HCT116 (cell line): ENCODE measurements at places on chromosomes 16 and 17. TPM values are rescaled to one million over a fixed set of nuclear protein-coding genes. Genes with fewer than 3 reads are reported as not detected.

The SKA2 gene
- total RNA-seq = 72.8 TPM

- no peak for DNase-seq
- H3K27me3 ChIP-seq = no peaks in the 10 kb centered on the region
- H3K4me3 ChIP-seq = no peak overlapping the region
- no peaks in the 10 kb centered on the region for H3K36me3 ChIP-seq
- H3K4me1 ChIP-seq = peaks cover 6% of the 10 kb centered on the region; the same call in 1 of the 2 replicates
Observed at GRCh38 chr17:77748436-77748835, 210.1 kb upstream of the TNRC6C start.

DNA sequence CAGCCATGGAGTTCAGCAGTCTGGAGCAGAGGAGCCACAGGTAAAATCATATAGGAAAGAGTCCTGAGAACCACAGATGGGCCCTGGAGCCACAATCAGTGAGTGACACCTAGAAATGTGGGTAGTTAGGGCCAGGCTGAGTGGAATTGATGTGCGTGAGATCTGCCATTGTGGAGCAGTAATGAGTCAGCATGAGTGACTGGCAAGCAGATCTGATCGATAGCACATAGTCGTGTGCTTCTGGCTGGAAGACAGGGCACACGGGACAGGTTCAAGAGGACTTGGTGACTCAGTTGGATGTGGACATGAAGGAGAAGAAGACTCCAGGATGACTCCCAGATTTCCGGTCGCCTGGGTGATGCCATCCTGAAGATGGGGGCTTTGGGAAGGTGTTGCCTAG, 12.3 kb downstream of the ADORA2B start:
- peaks cover 82% of the 10 kb centered on the region for H3K4me1 ChIP-seq
- peak overlapping the region; percentile 92 for H3K27ac ChIP-seq
- H3K36me3 ChIP-seq = no peaks in the 10 kb centered on the region
- peak overlapping the region; percentile 36 for H3K4me3 ChIP-seq
- H3K27me3 ChIP-seq = no peaks in the 10 kb centered on the region
- DNase-seq = peak; percentile 86

DNA sequence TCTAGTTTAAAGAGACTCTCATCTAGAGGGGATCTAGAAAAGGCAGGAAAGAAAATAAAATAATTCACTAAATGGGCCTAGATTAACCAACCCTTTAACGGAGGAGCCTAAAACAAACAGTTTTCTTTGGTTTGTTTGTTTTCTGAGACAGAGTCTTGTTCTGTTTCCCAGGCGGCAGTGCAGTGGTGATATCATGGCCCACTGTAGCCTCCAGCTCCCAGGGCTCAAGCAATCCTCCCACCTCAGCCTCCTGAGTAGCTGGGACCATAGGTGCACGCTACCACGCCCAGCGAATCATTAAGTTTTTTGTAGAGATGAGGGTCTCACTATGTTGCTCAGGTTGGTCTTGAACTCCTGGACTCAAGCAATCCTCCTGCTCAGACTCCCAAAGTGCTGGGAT, 122.3 kb upstream of the TOB1 start:
- H3K27ac ChIP-seq = no peak overlapping the region
- DNase-seq = no peak
- H3K4me3 ChIP-seq = no peak overlapping the region
- no peaks in the 10 kb centered on the region for H3K27me3 ChIP-seq

DNA sequence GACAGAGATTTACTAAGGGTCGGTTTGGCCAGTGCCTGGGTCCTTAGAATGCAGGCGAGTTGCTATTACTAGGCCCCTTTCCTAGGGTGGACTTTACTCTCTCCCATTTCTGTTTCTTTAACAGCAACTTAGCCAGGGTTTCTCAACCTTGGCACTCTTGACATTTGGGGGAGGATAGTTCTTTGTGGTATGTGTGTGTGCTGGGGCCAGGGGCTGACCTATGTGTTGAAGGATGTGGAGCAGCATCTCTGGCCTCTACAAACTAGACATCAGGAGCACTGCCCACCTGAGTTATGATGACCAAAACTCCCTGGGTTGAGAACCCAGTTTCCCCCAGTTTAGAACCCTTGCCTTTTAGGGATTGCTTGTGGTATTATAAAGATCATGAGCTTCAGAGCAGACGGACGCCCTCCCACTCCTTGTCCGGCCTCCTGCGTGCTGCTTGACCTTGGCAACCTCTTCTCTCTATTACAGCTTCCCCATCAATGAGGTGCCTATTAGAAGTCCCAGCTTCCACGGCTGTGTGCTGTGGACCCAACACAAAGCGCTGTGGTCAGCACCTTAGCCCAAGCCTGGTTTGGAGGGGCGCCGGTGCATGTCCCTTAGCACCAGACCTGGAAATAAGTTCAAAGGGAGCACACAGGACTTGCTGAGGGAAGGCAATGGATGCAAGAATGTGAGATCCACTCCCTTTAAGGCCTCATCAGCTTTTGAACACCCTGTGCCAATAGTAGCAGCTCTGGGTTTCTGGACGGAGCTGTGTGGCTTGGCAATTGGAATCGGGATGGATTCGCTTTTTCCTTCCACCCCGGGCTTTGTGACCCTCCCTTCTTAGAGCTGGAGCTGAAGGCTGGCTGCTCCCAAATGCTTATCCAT, 239.2 kb upstream of the MAF start:
- no peaks in the 10 kb centered on the region for H3K4me1 ChIP-seq
- no peak for DNase-seq
- no peak overlapping the region for H3K27ac ChIP-seq
- H3K4me3 ChIP-seq = no peak overlapping the region
- H3K36me3 ChIP-seq = no peaks in the 10 kb centered on the region
- no peaks in the 10 kb centered on the region for H3K27me3 ChIP-seq

DNA sequence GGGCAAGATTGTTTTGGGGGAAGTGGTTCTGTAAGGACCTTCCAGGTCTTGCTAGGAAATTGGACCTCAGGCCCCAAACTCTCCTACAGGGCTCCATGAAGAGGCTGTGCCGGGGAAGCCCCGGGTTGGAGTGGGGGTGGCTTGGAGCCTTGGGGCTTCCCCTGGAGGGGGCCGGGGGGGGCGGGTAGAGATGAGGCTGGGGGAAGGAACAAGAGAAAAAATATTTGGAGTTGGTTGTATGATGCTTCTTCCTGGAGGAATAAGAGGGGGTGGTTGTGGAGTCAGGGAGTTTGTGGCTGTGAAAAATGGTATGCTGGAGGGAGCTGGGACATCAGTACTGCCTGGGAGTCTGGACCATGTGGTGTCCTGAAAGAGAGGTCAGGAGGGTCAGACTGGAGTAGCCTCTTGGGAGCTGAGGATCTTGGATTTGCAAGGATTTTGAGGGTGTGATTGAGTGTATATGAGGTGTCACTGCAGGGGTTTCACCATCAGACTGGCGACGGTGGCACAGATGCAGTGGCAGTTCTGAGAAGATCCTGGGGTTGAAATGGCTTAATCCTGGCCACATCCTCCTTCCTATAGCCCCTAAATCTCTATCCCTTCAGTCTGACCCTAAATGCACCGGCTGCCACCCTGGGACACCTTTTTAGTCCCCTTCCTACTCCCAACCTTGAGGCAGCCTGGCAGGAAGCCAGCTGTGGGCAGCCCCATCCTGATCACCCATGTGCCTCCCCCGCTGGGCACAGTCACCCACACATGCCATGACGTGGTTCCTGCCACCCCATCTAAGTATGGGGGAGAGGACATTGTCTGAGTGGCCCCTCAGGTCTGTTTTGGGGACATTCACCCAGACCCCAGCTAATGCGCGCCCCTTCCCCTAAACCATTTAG, 10.9 kb downstream of the RARA start:
- H3K4me1 ChIP-seq = peaks cover 84% of the 10 kb centered on the region
- no peak for DNase-seq
- peak overlapping the region; percentile 94 for H3K4me3 ChIP-seq
- H3K36me3 ChIP-seq = no peaks in the 10 kb centered on the region
